ENCODE measurements at places on chromosomes 1 and 21.

DNA sequence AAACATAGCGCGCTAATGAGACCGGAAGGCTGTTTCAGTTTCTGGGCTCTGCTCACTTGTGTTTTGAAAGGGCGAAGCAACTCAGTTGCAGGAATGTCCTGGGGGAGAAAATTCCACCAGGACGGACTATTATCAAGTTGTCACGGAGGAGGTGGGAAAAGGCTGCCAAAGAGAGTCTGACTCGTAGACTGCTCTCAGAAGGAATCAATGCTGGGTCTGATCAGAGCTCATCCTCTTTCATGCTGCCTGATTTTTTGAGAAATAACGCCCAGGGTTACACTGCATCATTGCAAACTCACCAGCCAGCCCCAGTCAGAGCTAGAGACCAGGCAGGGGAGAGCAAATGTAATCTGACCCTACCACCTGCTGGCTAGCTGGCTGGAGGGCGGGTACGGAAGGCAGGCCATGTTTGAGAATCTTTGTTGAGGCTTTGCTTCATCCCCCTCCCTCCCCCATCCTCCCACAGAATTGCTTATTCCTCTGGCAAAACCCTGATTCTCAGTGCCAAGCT lies 36.4 kb upstream of the BCL9 start:
- DNase-seq: peak; percentile 61

DNA sequence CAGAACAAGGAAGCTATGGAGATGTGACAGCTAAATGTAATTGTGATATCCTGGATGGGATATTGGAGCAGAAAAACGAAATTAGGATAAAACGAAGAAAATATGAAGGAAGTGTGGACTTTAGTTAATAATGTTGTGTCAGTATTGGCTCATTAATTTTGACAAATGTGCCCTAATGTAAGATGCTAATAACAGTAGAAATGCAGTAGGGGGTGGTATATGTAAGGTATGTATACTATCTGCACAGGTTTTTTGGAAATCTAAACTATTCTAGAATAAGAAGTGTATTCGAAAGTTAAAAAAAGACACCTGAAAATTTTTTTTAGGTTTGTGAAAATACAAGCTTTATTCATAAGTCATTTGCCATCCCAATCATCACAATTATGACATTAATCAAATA lies 421.4 kb upstream of the B3GALT2 start:
- no peak for DNase-seq

DNA sequence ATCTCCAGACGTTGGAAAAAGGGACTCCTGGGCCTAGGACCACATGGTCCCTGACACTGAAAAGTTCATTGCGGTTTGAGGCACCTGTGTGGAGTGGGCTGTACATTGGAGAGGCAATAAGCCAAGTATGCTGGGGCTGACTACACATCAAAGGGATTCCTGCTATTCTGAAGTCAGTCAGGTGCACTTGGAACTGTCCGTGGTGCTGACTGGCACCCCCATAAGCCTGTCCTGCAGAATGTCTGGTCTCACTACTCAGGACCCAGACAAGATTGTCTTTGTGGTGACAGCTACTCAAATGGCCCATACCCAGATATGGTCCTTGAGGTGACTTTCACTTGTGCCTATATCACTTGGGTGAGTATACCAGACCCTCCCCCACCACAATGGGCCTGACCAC lies 150.6 kb downstream of the RWDD3 start:
- DNase-seq: no peak

DNA sequence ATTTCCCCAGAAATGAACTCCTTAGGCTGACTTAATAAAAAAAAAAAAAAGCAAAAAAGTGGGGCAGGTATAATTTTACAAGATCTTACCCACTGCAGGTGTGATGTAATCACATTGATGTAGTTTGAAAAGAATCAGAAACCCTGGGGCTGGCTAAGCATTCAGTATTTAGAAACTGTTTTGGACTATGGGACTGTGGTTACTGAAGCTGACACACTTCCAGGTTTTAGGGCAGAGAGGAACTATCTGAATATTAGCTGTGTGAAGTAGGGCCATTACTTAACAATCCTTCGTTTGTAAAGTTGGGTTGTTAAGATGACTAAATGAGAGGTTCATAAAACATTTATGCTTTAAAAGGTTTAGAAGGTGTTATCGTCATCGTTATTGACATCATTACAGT lies 165.3 kb downstream of the FASLG start:
- no peak for DNase-seq

- DNase-seq: no peak
Observed at GRCh38 chr1:39727221-39727931, 11.3 kb upstream of the PPIE start.
